ENCODE measurements at places on chromosomes 2 and 18. TPM values are rescaled to one million over a fixed set of nuclear protein-coding genes. Genes with fewer than 3 reads are reported as not detected.

The REEP1 gene
- 0.67 TPM for total RNA-seq

The CCDC74B gene
- 6.2 TPM for total RNA-seq

The LDLRAD4 gene
- total RNA-seq: not detected

The GPD2 gene
- total RNA-seq: 48.5 TPM

The ALPP gene
- not detected for total RNA-seq

The SETBP1 gene
- total RNA-seq: 0.67 TPM

The RAX gene
- total RNA-seq: not detected

The CPLX4 gene
- not detected for total RNA-seq

The LCLAT1 gene
- total RNA-seq: 16.8 TPM

The NOSTRIN gene
- total RNA-seq: not detected

The SFTPB gene
- not detected for total RNA-seq

The CFAP53 gene
- 0.34 TPM for total RNA-seq

The CYRIA gene
- total RNA-seq: 0.74 TPM

The GALNT3 gene
- 0.84 TPM for total RNA-seq

The GAREM1 gene
- total RNA-seq: 2.2 TPM

The ANKRD36 gene
- total RNA-seq: 3.7 TPM

The HOXD13 gene
- total RNA-seq: not detected

The G6PC2 gene
- not detected for total RNA-seq

The RGPD4 gene
- not detected for total RNA-seq

The DCDC2C gene
- total RNA-seq: not detected

The FAM237A gene
- not detected for total RNA-seq

The EML6 gene
- total RNA-seq: under 0.01 TPM

The BOLL gene
- not detected for total RNA-seq

The MBP gene
- 3.2 TPM for total RNA-seq

The CXXC1 gene
- total RNA-seq: 46.9 TPM

The FZD7 gene
- total RNA-seq: 30.6 TPM

The HNMT gene
- 26.5 TPM for total RNA-seq

The FTCDNL1 gene
- 0.30 TPM for total RNA-seq

Measured in bronchus fibroblast of lung (primary cell).